ENCODE measurements at places on chromosomes 6 and 20.

- no peak for DNase-seq
Observed at GRCh38 chr6:108968325-108969316, 120.4 kb downstream of the ARMC2 start.

GRCh38 chr6:27830212-27830599, 82.0 kb downstream of the OR2B2 start:
- no peak for DNase-seq

GRCh38 chr6:73560853-73561407, 40.1 kb upstream of the EEF1A1 start:
- DNase-seq: no peak

GRCh38 chr6:19551611-19552010, 285.6 kb upstream of the ID4 start:
- DNase-seq: no peak

DNA sequence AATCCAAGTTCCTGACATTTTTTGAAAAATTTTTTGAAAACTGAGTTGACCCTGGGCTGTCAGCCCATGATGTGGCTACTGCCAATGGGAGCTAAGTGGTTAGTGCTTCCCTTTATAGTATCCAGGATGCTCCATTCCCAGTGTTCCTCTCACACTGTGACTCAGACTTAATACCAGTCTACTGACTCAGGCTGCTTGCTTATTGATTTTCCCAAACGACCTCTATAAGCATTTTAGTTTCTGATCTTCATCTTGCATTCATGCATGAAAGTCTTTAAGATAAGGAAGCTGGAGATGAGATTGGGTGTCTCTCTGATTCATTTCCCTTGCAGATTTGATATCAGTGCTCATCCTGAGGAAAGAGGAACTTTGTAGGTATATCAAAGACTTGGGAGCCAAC, 560.0 kb downstream of the TBC1D32 start:
- DNase-seq: no peak

GRCh38 chr6:150897400-150897943, 32.0 kb downstream of the MTHFD1L start:
- DNase-seq: no peak

GRCh38 chr6:162063666-162064065, 663.9 kb downstream of the PRKN start:
- no peak for DNase-seq

Measured in SK-MEL-5 (cell line).